PC-3 (cell line): ENCODE measurements at places on chromosomes 6 and 20. TPM values are rescaled to one million over a fixed set of nuclear protein-coding genes. Genes with fewer than 3 reads are reported as not detected.

The TFAP2C gene
- total RNA-seq: 36.3 and 37.6 TPM in 2 replicates

The THBS2 gene
- total RNA-seq: 0.52 TPM in 1 of 2 replicates, not detected in the other

The SCAND1 gene
- 90.9 and 101 TPM in 2 replicates for total RNA-seq

- DNase-seq: peak; percentile 21
Observed at GRCh38 chr6:138307352-138307751, 70.4 kb upstream of the SMIM28 start.

- no peak for DNase-seq
Observed at GRCh38 chr20:17345321-17345720, 118.5 kb downstream of the PCSK2 start.

DNA sequence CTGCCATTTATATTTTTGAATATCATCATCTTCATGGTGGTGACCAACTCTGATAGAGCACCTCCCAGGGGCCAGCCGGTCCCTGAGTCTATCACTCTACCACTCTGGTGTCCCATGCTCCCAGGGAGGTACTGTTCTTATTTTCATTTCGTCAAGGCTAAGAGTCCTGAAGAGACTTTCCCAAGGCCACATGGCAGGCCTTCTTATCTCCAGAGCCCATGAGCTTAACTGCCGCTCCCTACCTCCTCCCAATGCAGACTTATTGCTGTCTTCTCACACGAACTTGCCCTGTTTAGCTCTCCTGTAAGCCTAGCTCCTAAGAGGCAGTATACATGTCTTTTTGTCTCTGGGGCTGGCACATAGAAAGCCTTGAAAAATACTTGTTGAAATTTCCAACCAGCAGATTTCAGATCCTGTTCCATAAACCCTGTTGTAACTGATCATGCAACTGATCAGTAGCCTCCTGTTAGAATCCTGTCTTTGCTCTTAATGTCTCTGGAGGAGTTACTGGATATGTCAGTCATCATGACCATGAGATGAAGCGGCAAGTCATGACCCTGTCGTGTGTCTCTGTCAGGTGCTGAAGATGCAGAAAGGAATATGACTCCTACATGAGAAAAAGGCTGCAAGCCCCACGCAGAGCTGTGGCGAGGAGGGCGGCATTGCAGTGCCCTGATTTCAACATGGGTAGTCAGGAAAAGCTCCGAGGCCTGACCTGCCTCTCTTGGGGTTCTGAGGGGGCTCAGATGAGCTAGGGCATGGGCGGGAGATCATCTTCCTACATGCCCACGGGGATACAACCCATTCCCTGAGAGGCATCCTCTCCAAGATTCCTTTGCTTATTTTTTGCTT, 60.0 kb downstream of the TTI1 start:
- DNase-seq: no peak

GRCh38 chr20:38200646-38201045, 35.6 kb upstream of the TGM2 start:
- DNase-seq: no peak

DNA sequence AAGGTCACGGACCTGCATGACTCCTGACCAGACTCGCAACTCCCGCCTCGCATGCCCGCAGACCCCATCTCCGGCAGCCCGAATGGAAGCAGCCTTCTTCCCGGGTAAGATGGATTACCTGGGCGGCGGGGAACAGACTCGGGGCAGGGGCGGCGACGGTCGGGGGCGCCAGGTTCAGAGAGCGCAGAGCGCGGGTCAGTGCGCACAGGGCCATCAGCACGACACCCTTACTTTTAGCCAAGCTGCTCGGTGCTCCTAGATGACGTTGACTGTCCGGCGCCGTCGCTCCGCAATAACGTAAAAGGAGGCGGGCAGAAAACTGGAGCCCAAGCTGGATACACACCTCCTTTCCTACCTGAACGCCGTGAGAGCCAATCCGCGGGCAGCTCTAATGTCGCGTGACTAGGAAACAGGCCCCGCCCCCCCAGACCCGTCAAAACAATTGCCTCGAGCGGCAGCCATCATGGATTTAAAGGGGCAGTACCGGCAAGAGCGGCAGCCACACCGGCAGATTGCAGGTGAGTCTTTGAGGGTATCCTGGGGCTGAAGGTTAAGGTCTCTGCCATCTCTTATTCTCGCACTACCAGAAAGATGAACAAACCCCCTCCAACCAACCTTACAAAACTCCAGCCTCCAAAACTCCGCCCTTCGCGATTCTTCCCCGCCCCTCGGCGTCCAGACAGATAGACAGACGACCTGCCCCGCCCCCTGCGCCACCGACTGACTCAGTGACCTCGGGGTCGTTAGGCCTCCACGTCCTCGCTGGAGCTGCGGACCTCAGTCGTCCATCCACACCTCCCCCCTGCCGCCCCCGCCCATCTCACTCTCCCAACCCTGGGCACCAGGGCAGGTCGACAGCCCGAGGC, at the start of the genes KLC4 and MRPL2:
Gene KLC4 (plus strand): TSS at position 464 of the 866 bp plus-strand sequence. CDS start 1,705 bp downstream, outside the sequence.
Gene MRPL2 (minus strand): TSS at position 267 of the 866 bp plus-strand sequence. CDS start 53 bp downstream, at position 214.
- DNase-seq: peak; percentile 99

DNA sequence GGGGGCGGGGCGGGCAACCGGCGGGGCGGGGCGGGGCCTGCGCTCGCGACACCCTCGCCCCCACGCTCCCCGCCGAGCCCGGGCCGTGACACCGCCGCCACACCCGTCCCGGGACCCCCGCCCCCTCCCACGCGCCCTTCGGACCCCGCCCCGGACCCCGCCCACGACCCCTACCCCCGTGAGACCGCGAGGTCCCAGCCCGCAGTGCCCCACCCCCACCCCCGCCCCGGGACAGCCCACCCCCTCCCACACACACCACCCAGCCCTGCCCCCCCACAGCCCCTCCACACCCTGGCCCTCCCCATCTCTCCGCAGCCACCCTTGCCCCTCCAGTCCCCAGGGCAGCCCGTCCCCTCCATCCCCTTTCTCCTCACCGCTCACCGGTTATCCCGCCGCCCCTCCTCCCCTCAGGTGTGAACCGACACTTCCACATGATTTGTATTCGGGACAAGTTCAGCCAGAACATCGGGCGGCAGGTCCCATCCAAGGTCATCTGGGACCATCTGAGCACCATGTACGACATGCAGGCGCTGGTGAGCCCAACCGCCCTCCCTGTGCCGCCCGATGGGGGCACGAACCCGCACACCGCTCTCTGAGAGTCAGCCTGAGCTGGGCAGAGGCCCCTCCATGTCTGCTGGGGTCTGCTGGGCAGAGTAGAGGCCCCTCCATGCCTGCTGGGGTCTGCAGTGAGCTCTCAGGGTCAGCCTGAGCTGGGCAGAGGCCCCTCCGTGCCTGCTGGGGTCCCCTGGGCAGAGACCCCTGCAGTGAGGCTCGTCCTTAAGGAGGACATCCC, 622 bp downstream of the MRGBP start:
- DNase-seq: no peak

- peak; percentile 47 for DNase-seq
Observed at GRCh38 chr6:5174756-5175549, 85.8 kb downstream of the LYRM4 start.

DNA sequence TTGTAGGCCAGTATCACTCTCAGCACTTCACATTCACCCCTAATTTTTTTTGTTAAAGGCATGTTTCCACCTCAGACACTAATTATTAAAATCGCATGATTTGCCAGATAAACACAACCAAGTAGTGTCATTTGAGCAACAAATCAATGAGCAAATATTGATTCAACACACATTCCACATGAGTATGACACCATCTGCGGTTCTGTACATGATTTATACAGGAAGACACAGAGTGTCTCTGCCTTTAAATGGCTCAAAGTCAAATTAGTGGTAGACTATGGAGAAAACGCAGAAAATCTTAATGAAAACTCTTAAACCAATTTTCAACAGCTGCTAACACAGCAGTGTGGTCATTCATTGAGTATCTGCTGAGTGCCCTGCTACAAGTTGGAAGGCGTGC, 300.2 kb downstream of the SOX4 start:
- DNase-seq: peak; percentile 61

GRCh38 chr6:1708122-1708521, 98.4 kb downstream of the FOXC1 start:
- DNase-seq: no peak
